ENCODE measurements at places on chromosomes 5 and 9. TPM values are rescaled to one million over a fixed set of nuclear protein-coding genes. Genes with fewer than 3 reads are reported as not detected.

GRCh38 chr9:77403239-77403638 is 225.9 kb downstream of the VPS13A start:
- H3K4me1 ChIP-seq = peaks cover 2% of the 10 kb centered on the region
- no peak overlapping the region for H3K27ac ChIP-seq
- peaks cover 2% of the 10 kb centered on the region for H3K36me3 ChIP-seq
- H3K27me3 ChIP-seq = no peaks in the 10 kb centered on the region

DNA sequence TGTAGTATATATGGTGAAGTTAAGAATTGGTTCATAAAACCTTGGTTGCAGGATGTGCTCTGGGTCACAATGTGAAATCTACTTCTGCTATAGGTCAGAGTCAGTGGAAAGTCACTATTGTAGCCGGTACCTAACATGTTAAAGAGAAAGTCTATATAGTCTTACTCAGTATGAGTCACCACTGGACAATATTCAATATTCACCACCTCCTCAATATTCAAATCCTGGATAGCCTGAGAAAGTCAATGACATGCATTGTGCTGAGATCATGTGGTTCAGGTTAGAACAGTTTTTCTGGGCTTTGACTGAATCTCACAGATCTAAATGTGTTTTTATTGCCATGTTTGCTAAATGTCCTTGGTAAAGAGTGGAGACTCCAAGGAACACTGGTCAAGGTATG is 108.8 kb downstream of the HMHB1 start:
- no peak overlapping the region for H3K27ac ChIP-seq
- no peak for DNase-seq
- no peaks in the 10 kb centered on the region for H3K36me3 ChIP-seq
- H3K27me3 ChIP-seq = no peaks in the 10 kb centered on the region

GRCh38 chr9:133119846-133120500 is 1.1 kb downstream of the RALGDS start:
- no peak for DNase-seq
- H3K4me1 ChIP-seq = peaks cover 15% of the 10 kb centered on the region
- H3K4me3 ChIP-seq = peak overlapping the region; percentile 19
- H3K27ac ChIP-seq = peak overlapping the region; percentile 9
- H3K27me3 ChIP-seq = no peaks in the 10 kb centered on the region

DNA sequence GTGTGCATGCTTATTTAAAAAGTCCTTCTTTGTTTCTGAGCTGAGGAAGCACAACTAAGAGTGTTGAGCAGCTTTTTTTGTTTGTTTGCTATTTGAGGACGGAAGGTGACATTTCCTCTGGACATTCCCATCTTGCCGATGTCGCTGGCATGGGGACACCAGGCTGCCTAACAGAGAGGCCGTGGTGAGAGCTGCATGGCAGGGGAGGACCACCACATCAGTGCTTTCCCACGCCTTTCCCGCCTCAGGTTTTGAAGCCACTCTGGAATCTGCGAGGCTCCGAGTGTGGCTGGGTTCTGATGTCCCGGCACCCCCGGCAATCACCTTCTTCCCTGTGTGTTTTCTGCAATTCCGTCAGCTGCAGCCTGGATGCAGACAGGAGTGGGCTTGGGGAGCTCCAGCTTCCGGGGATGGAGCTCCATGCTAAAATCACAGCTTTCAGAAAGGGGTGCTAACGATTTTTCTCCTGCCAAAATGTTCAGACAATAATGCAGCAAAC is 259.8 kb upstream of the IRX4 start:
- H3K27me3 ChIP-seq = no peaks in the 10 kb centered on the region
- no peak for DNase-seq
- H3K4me1 ChIP-seq = no peaks in the 10 kb centered on the region

GRCh38 chr5:38162625-38163024 is 95.7 kb upstream of the EGFLAM start:
- no peaks in the 10 kb centered on the region for H3K4me1 ChIP-seq
- peak; percentile 2 for DNase-seq
- H3K36me3 ChIP-seq = no peaks in the 10 kb centered on the region
- no peaks in the 10 kb centered on the region for H3K27me3 ChIP-seq

GRCh38 chr5:156419661-156420060 is 92.7 kb downstream of the SGCD start:
- H3K4me1 ChIP-seq = no peaks in the 10 kb centered on the region
- no peak for DNase-seq
- no peaks in the 10 kb centered on the region for H3K27me3 ChIP-seq
- H3K27ac ChIP-seq = no peak overlapping the region
- H3K36me3 ChIP-seq = no peaks in the 10 kb centered on the region

DNA sequence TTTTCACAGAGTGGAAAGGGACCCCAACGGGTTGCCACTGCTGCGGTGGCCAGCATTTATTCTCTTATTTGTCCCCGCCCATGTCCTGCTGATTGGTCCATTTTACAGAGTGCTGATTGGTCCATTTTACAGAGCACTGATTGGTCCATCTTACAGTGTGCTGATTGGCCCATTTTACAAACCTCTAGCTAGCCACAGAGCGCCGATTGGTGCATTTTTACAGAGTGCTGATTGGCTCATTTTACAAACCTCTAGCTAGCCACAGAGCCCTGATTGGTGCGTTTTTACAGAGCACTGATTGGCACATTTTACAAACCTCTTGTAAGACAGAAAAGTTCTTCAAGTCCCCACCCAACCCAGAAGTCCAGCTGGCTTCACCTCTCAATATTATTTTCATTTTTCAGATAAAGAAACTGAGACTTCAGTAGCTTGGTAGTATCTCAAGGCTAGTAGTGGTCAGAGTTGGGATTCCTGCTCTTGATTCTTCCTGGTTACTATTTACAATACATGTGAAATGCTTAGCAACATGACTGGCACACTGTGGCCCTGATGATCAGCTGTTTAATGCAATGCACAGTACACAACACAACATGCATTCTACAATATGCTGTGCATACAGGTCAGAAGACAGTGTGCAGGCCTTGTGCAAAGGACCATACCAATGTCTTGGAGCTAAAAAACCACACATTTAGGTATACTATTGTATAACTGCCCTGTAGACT is 63.6 kb upstream of the BOD1 start:
- H3K27me3 ChIP-seq = no peaks in the 10 kb centered on the region
- H3K27ac ChIP-seq = no peak overlapping the region

DNA sequence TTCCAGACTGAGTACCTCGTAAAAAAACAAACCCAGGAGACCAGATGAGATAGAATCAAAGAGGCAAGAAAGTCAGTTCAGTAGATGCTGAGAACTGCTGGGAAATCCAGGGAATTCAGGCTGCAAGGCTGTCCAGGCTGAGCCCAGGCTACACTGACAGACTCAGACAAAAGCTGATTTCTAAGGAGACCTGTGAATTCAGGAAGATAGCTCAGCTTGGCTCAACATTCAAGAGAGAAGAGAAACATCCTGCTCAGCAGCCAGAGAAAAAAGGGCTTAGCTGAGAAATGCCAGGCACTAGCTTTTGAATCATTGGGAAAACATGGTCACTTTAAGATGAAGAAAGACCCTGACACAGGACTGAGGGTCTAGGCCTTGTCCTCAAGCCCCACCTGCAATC is 118.2 kb upstream of the SLC44A1 start:
- no peak overlapping the region for H3K27ac ChIP-seq
- H3K4me1 ChIP-seq = peaks cover 6% of the 10 kb centered on the region
- H3K4me3 ChIP-seq = no peak overlapping the region
- no peaks in the 10 kb centered on the region for H3K36me3 ChIP-seq

DNA sequence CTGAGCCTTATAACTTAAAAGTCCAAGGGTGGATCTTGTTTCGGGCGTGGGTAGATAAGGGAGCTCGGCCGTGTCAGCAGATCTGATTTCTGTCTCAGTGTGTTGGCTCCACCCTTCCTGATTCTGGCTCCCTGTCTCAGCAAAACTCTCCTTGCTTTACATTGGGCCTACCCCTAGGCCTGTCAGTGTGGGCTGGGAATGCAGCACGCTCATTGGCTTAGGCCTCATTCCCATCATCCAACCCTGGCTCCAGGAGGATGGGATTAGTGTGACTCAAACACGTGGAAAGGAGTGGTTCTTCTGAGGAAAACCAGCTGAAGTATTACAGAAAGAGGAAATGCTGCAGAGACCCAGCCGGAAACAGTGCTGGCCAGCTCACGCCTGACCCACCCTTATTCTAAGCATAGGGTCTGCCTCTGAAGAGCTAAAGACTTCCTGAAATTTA is 59.9 kb downstream of the ZFAND5 start:
- DNase-seq = peak; percentile 66
- peak overlapping the region; percentile 70 for H3K27ac ChIP-seq
- no peaks in the 10 kb centered on the region for H3K27me3 ChIP-seq
- H3K4me1 ChIP-seq = no peaks in the 10 kb centered on the region
- H3K4me3 ChIP-seq = peak overlapping the region; percentile 49

GRCh38 chr5:107724642-107725041 is 53.9 kb upstream of the EFNA5 start:
- no peaks in the 10 kb centered on the region for H3K36me3 ChIP-seq
- no peak overlapping the region for H3K27ac ChIP-seq
- H3K4me1 ChIP-seq = no peaks in the 10 kb centered on the region
- H3K27me3 ChIP-seq = no peaks in the 10 kb centered on the region

DNA sequence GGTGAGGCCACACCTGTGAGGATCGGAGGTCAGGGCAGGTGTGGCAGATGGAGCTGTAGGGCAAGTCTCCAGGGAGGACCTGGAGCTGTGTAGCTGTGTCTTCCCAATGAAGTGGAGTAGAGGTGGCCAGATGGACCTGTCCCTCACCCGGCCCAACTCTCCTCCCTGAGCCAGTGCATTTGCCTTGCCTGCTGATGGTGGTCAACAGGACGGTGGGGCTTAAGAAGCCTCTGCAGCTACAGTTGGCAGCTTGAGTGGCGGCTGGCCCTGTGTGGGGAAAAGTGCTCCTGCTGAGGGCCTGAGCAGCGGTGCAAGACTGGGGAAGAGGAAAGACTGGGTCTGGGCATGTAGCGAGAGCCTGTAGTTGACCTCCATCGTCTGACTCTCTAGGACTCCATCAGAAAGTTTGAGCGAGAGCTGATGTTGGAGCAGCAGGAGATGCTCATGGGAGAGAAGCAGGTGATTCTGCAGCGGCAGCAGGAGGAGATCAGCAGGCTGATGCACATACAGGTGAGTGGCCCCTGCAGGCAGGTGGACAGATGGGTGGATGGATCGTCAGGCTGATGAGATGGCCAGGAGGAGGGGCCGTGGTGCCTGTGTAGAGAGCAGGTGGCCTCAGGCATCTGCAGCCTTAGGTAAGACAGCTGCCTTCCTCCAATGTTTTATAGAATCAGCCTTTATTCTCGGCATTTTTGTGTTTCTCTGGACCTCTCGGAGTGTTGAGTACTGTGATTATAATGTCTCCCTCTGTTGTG is 24.9 kb downstream of the PITX1 start:
- H3K27ac ChIP-seq = no peak overlapping the region
- no peak overlapping the region for H3K4me3 ChIP-seq
- no peaks in the 10 kb centered on the region for H3K4me1 ChIP-seq
- DNase-seq = no peak
- H3K36me3 ChIP-seq = no peaks in the 10 kb centered on the region
- H3K27me3 ChIP-seq = no peaks in the 10 kb centered on the region

DNA sequence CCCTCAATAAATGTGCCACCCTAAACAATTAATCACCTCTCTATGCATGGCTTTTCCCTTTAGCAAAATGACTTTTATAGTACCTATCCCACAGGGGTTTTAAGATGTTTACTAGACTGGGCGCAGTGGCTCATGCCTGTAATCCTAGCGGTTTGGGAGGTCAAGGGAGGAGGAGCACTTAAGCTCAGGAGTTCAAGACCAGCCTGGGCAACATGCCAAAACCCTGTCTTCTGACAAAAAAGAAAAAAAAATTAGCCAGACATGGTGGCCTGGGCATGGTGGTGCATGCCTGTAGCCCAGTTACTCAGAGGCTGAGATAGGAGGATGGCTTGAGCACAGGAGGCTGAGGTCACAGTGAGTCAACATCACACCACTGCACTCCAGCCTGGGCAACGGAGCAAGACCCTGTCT is 13.5 kb downstream of the SH3TC2 start:
- peaks cover 2% of the 10 kb centered on the region for H3K4me1 ChIP-seq
- H3K27me3 ChIP-seq = no peaks in the 10 kb centered on the region
- H3K36me3 ChIP-seq = no peaks in the 10 kb centered on the region
- DNase-seq = no peak
- no peak overlapping the region for H3K27ac ChIP-seq

DNA sequence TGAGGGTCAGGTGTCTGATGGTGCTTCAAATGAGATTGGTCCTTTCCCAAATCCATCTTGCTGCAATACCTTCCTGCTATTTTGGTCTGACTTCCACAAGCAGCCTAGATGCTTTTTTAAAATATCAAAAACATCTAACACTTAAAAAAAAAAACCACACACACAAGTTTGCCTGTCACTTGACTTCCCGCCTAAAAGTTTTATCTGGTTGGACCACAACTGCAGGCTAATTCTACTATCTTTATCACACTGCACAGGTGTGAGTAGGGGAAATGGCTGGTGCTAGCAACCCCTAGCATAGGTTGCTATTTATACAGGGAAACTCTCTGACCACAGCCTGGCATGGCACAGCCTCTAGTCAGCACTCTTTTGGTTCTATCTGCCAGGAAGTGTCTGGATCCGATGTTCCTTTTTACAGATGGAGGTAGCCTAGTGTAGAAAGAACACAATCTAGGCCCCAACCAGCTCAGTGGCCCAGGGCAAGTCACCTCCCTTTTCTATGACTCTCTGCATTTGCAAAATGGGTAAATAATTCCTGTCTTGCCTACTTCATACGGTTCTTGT is at the start of gene HEMGN:
TSS of gene HEMGN (minus strand) at position 92 of the 564 bp plus-strand sequence. CDS start at position 56, 36 bp downstream.
- DNase-seq = no peak
- no peak within 1 kb of the TSS for H3K4me3 ChIP-seq
- no peaks in the 10 kb centered on the region for H3K4me1 ChIP-seq
- peaks cover 45% of the 10 kb centered on the region for H3K27me3 ChIP-seq
- H3K27ac ChIP-seq = no peak within 1 kb of the TSS
- no peaks in the 10 kb centered on the region for H3K36me3 ChIP-seq

- H3K27me3 ChIP-seq = no peaks in the 10 kb centered on the region
- H3K4me3 ChIP-seq = no peak overlapping the region
- H3K27ac ChIP-seq = no peak overlapping the region
- no peaks in the 10 kb centered on the region for H3K4me1 ChIP-seq
- no peaks in the 10 kb centered on the region for H3K36me3 ChIP-seq
These were observed 560.6 kb downstream of the TLE1 start for GRCh38 chr9:81128701-81129100.

GRCh38 chr5:59759600-59760351 is 133.8 kb downstream of the PDE4D start:
- no peaks in the 10 kb centered on the region for H3K4me1 ChIP-seq
- DNase-seq = peak; percentile 73
- H3K36me3 ChIP-seq = no peaks in the 10 kb centered on the region
- H3K27ac ChIP-seq = no peak overlapping the region

The GABRG2 gene
- total RNA-seq = under 0.01 TPM

The CDH6 gene
- 9.8 TPM for total RNA-seq

The SAXO1 gene
- 0.17 TPM for total RNA-seq

The PCDHGA7 gene
- total RNA-seq = 6.8 TPM

The SLC25A46 gene
- total RNA-seq = 95.5 TPM

The TMOD1 gene
- 2.6 TPM for total RNA-seq

Data from fibroblast of lung (primary cell).